Fibroblast of the aortic adventitia (primary cell): ENCODE measurements at places on chromosomes 7 and 10. TPM values are rescaled to one million over a fixed set of nuclear protein-coding genes. Genes with fewer than 3 reads are reported as not detected.

- DNase-seq: no peak
Observed at GRCh38 chr7:37113661-37114355, 334.9 kb downstream of the ELMO1 start.

DNA sequence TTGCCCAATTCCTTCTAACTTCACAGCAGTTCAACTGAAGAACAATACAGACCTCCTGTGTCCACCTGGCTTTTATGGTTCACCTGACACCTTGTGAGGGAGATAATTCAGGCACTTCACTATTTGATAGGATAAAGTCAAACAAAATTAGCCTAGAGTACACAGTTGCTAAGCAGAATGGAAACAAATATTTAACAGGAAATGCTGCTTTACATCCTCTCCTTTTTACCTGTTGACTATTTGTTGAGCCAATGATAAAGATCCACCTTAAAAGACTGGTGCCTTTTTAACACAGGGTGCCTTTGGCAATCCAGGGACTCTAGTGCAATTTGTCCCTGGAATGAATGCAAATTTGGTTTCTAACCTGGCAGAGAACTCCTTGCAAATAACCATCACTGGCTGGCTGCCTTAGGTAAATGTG lies 39.8 kb downstream of the ITPRID1 start:
- no peak for DNase-seq

- no peak for DNase-seq
Observed at GRCh38 chr7:129122078-129122750, 22.3 kb upstream of the TSPAN33 start.

DNA sequence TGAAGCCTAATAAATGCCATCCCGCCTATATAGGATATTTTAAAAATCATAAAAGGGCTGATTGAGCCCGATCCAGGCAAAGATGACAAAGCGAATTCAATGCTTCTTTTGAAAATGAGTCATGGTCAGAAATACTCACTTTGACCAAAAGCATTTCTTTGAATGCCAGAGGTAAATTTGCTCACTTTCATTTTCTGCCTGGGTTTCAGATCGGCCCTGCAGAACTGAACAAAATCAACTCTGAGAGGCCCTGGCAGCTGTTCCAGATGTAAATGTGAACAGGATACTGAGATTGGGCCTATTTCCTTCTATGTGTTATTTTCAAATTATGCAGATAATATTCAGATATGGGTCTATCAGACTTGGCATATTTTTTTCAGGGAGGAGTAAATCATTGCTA lies 114.8 kb upstream of the ARID5B start:
- DNase-seq: peak; percentile 91

DNA sequence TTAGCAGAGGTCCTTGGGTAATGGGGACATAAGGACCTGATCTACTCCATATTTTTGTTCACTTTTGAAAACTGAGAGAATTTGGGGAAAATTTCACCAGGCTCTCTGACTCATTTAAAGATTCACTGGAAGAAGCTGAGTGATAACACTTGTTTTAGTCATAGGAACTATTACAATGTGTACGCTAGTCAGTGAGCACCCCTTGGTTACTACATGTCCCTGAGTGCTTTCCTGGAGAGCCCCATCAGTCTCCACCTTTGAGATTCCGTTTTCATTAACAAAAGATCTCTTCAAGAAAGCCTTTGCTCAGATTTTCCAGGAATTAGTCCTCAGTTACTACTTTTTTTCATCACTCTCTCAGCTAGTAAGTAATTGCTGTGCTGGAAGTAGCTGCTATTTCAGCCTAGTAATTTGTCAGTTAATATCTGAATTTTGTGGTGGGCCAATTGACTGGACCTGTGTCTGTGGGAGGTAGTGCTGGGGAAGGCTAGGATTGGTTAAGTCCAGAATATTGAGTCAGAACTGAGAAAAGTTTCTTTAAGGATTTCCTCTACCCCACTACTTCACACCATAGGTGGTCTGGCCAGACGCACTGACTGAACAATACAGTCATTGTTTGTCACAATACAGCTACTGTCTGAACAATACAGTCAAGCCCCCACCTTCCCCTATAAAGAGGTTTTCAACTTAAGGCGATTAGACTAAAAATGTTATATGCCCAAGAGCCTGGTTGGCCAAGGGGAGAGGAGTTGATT lies 235.0 kb downstream of the CCDC7 start:
- no peak for DNase-seq

- DNase-seq: peak; percentile 30
Observed at GRCh38 chr10:124534231-124534798, 72.7 kb downstream of the LHPP start.

GRCh38 chr7:96686305-96686704 lies 23.3 kb downstream of the SEM1 start:
- no peak for DNase-seq

ADCYAP1R1 gene
- not detected in 2 replicates for total RNA-seq
